Activated naive CD4-positive, alpha-beta T cell (primary cell): ENCODE measurements at places on chromosomes 7 and 10.

DNA sequence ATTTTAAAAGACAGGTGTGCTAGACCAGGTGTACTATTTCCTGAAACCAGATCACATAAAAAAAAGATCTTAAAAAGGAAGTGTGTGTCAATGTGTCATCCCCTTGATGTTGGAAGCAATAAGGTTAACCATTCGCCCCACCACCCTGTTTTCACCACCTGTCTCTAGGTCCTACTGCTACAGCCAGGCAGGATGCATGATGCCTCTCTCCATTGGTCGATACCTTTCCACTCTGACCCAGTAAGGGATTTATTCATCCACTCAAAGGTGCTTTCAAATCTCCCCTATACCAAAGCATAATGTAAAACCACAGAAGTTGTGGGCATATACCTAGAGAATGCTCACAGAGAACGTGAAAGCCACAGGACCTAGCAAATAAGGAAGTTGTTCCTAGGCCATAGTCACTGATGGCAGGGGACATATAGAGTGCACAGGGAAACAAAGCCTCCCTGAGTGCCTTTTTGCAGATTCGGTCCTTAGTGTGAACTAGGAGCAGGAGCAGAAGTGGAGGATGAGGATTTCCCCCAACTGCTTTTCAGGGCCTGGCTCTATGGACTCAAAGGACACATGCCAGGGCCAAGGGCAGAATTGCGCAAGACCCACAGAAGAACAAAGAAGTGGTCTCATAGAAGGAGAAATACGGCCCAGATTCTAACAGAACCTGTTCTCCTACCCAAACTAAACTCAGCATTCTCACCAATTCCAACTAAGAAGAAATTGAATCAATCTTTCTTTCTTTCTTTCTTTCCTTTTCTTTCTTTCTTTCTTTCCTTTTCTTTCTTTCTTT is 631.5 kb upstream of the NRP1 start:
- DNase-seq: no peak

GRCh38 chr7:14739841-14740185 is 162.7 kb downstream of the DGKB start:
- no peak for DNase-seq

DNA sequence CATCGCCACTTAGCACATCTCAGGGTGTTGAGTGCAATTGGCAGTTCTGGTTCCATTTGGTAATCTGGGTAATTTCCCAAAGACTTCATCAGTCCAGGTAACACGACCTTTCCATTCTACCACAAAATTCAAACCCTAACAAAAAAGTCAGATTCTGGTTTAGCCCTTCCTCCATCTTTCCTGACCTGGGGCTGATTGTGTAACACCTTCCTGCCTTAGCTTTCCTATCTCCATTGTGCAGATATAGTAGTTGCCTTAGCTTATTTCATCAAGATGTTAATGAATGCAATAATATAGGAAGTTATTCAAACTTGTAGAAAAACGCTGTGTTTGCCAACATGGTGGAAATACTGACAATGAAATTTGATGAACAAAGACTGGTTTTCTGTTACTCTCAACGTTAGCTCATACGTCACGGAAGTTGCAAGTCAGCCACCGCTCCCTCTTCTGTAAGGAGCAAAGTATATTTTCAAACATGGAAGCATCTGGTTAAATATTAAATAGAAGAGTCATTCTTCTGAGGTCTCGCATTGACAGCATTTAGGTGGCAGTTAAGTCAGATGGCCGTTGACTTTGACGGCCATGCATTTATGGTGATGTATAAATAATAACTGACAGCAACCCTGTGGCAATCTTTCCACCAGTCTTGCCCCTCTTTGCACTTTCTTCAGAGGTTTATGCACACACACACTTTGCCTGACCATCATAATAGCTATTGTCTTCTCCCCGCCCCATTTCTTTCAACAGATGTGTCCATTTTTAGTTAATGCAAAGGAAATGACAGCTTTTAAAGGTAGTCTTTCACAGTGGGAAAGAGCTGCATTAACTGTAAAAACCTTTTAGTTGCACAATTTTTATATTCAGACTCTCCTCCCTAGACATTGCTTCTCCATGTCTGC is 205.1 kb upstream of the BMPER start:
- DNase-seq: no peak

DNA sequence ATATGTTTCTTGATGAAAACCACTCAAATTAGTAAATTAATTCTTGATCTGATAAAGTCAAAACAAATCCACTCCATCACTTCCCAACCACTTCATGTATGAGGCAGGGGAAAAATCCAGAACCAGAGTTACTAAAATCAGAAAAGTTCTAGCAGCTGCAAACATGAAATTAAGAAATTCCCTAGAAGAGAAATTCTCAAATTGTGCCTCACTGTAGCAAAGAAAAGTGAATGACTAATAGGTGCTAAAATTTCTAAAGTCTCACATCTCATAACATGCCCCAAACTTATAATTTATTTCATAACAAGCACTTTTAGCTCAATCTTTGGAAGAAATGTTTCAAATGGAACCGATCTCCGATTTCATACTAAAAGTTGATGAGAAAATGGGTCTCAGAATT is 345.0 kb upstream of the AOAH start:
- DNase-seq: no peak

DNA sequence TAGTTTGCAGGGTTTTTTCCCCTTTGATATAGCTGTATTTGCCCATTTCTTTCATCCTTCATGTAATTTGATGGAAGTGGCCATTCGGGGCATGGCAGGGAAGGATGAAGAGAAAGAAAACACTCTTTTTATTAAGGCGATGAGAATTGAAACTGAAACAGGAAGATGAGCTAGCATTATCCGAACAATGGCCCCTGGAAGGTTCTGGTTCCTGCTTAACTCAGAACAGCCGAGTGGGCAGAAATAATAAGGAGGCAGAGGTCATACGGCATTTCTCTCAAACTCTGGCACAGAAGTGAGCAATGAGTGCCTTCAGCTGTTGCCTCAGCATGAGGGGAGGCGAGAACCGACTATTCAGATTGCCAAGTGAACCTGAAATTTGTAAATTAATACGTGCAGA is 113.2 kb upstream of the MYO3A start:
- no peak for DNase-seq

DNA sequence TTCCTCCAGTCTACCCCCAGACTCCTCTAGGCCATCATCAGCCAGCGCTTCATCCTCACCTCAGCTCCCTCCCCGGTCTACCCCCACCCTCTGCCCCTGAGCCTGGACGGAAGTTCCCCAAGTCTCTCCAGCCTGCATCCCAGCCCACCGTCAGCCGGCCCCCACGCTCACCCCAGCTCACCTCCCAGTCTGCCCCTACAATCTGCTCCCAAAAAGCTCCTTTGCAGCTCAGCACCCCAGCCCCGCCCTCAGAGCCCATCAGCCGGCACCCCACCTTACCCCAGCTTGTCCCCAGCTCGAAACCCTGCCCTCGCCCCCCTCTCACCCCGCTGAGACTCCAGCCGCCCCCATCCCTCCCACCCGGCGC is 322 bp upstream of the RAMP3 start:
- DNase-seq: no peak

- DNase-seq: no peak
Measured at GRCh38 chr7:82294382-82294784, 149.2 kb downstream of the CACNA2D1 start.

GRCh38 chr10:50234486-50234885 is 16.8 kb downstream of the ASAH2 start:
- DNase-seq: no peak

DNA sequence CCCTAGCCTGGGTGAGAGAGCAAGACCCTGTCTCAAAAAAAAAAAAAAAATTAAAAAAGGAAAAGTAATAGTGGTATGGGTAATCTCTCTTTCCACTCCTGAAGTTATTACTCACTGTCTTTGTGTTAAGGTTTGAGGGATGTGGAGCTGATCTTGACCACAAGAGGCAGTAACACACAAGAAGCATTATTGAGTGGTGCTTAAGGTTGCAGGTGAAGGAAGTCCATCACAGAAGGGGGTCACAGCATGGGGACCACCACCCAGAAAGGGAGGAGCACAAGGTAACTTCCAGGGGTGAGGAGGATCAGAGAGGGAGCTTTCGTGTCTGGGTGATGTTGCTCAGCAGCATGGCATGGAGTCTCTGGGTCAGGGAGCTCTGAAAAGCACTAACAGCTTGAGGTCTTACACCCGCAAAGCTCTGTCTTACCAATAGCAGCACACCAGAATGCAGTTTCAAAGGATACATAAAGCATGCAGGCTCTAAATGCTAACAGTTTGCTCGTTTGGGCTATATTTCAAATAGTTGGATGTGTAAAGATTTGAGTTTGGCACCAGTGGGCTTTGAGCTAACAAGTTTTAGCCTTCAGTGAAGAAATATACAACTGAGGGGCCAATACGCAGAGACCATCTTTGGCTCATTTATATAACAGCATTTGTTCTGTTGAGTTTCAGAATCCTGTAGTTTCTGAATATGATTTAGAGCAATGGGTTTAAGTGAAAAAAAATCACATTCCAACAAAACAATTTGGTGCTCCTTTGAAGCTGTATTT is 100.4 kb upstream of the DNAJC1 start:
- no peak for DNase-seq

- no peak for DNase-seq
Measured at GRCh38 chr10:7153750-7154149, 257.1 kb downstream of the SFMBT2 start.

DNA sequence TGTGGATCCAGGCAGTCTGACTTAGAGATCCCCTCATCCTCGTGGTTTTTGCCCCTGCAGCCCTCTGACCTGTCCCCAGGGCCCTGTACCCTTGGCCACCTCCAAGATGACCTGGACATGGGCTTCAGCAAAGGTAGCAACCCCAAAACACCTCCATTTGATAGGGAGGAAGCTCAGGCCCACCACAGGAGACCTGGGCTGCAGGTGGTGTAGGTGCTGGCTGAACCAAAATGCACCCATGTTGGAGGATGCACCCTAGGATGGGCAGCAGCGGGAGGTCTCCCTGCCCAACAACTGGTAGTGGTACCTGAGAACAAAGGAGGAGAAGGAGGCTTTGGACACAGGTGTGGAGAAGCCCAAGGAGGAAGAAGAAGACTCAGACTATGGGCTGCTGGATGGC is 188.7 kb downstream of the ZNF716 start:
- DNase-seq: no peak

DNA sequence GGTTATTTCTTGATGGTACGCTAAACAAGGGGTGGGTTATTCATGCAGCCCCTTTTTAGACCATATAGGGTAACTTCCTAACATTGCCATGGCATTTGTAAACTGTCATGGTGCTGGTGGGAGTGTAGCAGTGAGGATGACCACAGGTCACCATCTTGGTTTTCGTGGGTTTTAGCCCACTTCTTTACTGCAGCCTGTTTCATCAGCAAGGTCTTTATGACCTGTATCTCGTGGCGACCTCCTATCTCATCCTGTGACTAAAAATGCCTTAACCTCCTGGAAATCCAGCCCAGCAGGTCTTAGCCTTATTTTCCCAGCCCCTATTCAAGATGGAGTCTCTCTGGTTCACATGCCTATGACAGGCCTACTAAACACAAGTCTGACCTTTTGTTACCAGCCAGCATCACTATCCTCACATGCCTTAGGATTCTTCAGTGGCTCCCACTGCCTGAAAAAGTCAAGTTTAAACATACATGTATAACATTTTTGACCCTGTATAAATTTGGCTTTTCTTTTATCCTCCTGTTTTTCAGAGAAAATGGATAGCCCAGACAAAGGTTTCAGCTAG is 13.2 kb upstream of the COBL start:
- no peak for DNase-seq

DNA sequence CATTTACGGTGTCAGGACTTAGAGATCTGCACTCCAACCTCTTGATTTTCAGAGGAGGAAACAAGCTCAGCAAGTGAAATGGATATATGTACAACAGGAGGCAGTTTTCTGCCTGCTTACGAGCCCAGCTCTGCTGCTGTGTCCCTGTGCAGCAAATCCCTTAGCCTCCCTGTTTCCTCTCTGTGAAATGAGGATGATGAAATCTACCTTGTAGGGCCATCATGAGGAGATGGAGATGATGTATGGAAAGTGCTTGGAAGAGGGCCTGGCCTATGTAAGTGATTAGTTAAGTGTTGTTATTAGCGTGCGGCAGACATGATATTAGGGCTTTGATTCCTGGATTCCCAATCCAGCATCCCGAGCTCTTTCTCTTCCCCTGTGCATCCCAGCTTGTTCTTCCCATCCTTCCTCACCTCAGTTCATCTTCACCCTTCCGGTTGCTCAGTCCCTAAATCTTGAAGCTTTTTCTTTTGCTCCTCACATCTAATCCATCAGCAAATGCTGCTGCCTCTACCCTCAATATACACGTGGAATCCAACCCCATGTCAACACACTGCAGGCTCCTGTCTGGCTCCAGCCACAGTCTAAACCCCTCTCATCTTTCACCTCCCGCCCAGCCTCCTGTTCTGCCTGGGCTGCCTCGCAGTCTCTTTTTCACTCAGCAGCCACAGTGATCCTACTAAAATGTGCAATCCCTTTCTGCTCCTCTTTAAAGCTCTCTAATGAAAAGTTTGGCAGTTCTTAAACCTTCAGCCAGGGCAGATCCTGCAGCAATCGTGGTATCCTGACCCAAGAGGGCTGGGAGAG is 113.8 kb downstream of the MARCHF5 start:
- no peak for DNase-seq

GRCh38 chr10:80344276-80344675 is 12.3 kb downstream of the DYDC1 start:
- no peak for DNase-seq

GRCh38 chr10:113221756-113222168 is 271.7 kb downstream of the TCF7L2 start:
- DNase-seq: no peak

DNA sequence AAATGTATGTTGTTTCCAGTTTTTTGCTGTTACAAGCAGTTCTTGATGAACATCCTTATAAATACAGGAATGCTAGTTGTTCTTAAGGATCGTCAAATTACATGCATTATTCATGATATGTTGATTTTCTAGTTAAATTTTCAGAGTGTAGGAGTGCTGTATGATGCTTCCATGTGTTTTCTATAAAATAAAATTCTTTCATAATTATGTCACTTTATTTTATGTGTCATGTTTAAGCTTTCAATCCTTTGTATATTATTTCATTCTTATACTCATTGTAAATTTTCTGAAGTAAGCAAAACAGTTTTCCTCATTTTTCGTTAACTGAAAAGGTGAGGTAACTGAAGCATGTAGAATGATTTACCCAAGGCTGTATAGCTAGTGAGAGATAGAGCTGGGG is 16.8 kb upstream of the MYPN start:
- no peak for DNase-seq

GRCh38 chr10:99964791-99965190 is 45.0 kb downstream of the DNMBP start:
- DNase-seq: no peak
